ENCODE measurements at places on chromosomes 7 and 10.
A peak's percentile ranks its signal among the peaks of the same experiment; 100 is the strongest.

DNA sequence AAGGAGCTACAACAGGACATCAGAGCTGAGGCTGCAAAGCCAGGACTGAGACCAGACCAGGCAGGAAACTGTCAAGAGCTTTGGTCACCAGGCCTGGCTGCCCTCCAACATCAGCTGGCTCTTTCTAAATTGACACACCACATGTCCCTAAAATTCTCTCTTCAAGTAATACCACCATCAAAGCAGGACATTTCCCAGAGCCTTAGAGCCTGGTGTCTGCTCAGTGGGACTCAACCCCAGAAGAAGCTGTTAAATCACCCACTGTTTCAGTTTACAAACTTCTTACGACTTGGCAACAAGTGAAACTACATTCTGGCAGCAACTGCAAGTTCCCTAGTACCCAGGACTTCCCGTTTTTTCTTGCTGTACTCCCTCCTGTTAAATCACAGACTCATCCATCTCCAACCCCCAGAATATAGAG is 3.8 kb upstream of the IL6 start:
- no peak for DNase-seq

DNA sequence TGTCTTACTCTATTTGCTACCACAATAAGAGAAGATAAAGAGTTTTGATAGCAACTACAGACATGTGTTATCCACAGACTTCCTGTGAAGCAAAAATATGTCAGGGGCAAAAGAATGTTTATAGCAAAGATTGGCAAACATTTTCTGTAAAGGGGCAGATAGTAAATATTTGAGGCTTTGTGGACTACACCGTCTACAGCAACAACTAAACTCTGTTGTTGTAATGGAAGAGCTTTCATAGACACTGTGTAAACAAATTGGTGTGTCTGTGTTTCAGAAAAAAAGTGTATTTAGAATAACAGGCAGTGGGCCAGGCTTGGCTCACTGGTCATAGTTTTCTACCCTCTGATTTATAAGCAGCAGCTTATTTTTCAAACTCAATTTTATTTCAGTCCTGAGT is 521.4 kb downstream of the ANKRD7 start:
- DNase-seq = no peak

DNA sequence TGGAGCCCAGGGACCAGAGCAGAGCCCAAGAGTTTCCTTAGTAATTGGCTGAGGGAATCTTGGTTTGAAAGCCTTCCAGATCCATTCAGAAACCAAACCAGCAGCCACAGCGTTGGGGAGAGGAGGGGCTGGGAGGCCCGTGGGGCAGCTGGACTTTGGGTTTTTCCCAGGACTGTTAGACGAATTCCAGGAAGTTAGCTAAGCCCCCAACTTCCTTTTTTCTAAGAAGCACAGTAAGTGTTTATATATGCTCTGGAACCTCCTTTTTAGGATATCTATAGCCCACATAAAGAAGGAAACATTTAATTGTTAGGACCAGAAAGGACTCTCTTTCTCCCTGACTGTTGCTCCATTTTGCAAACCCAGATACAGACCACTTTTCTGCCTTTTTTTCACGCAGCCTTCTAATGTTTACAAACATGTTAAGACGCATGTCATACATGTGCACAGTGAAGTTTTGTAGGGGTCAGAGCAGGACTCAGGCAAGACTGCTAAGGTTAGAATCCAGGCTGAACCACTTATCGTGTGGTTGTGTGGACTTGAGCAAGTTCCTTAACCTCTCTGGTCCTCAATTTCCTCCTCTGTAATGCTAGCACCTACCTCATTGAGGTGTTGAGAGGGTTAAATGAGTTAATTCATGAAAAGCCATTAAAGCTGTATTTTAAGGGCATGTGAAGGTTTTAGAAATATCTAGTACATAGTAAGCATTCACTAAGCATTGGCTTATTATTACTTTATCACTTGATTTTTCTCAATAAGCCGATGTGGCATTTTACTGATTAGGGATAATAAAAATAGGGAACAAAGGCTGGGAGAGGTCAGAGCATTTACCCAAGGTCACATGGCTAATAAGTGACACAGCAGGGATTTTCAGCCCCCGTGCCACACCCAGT is 42.4 kb downstream of the TBATA start:
- no peak for DNase-seq

DNA sequence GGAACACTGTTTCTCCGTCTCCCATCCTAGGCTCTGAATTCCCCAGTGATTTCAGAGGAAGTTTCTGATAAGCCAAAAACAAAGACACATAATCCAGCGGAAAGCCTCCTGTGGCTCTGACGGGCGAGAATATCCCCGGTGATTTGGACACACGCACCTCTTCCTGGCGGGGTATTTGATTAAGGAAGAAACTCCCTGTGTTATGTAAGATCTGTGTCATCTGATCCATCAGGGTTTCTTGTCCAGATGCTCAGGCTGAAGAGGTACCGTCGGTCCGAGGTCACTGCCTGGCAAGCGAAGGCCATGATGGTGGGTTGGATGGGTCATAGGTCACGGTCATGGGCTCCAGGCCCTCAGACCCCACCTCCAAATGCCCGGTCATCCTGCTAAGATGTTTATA is 39.6 kb upstream of the DNAJB6 start:
- DNase-seq = no peak

DNA sequence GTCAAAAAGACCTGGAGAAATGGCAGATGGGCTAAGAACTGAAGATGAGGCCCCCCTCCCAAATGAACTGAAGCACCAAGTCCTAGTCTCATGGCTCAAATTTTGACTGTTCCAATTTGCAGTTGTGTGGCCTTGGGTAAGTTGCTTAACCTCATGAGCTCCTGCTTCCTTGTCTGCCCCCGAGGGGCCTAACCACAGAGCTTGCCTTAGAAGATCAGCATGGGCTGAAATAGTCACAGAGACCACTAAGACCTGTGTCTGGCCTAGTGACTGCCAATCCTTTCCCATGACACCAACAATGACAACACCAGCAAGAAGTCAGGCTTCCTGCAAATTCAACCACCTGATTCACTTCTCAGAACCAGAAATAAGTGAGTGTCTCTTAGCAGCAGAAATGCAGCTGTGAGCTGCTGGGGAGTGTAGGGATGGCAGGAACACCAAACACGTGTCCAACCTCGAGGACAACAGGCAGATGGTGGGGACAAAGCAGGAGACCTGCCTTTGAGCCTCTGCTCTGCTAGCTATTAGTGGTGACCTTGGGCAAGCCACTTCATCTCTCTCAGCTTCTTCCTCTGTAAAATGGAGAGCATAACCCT is 23.7 kb downstream of the CRHR2 start:
- no peak for DNase-seq

GRCh38 chr10:104872691-104873090 is 231.6 kb downstream of the SORCS3 start:
- DNase-seq = no peak

GRCh38 chr7:85659364-85659763 is 472.5 kb upstream of the SEMA3D start:
- no peak for DNase-seq

DNA sequence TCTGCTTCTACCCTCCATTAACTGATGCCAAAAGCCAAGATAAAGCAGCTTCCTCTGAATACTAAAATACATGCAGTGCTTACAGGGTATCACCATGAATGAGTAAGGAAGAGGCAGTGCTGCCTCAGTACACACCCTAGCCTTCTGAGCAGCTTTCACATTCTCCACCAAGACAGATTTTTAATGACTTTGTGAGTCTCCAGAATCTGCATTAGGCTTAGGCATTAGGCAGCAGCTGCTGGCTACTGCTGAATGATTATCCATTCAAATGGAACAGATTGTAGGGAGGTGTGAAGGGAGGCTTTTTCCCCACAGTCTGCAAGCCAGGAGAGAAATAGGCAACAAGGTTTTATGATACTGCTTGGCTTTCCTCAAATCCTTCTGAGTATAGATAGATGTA is 1226.7 kb upstream of the LRRN3 start:
- DNase-seq = no peak

DNA sequence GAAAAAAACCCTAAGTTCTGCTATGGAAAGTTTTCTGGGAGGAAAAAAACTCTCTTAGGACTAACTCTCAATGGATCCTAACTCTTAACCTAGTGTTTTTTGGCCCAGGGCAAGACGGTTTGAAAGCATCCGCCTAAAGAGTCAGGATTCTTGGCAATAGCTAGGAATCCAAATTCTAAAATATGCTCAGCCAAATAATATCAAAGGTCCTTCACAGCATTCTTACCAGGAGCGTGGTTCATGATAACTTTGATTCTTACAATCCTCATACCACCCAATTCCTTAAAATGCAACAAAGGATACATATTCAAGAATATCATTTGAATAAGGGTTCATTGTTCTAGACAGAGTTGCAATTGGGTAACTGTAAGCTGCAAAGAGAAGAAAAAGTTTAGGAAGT is 21.3 kb downstream of the CPA1 start:
- DNase-seq = no peak

GRCh38 chr7:107995184-107996071 is 7.5 kb downstream of the LAMB1 start:
- DNase-seq = no peak

GRCh38 chr10:78520737-78521430 is 487.2 kb downstream of the RPS24 start:
- no peak for DNase-seq

GRCh38 chr10:103082683-103083082 is 110.4 kb downstream of the NT5C2 start:
- DNase-seq = no peak

GRCh38 chr7:137981668-137982067 is 20.2 kb downstream of the CREB3L2 start:
- DNase-seq = no peak

- no peak for DNase-seq
These were observed 1.4 kb downstream of the BAIAP2L1 start for GRCh38 chr7:98399462-98399861.

DNA sequence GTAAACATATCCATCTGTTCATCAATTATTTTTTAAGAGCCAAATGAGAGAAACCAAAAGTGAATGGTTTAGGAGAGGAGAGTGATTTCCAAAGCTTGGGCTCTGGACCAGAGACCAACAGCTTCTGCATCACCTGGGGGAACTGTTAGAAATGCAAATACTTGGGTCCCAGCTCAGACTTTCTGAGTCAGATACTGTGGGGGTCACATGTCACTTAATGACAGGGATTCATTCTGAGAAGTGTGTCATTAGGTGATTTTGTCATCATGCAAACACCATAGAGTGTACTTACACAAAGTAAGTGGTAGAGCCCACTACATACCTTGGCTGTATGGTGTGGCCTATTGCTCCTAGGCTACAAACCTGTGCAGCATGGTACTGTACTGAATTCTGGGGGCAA is 128.5 kb upstream of the PRR15 start:
- no peak for DNase-seq

DNA sequence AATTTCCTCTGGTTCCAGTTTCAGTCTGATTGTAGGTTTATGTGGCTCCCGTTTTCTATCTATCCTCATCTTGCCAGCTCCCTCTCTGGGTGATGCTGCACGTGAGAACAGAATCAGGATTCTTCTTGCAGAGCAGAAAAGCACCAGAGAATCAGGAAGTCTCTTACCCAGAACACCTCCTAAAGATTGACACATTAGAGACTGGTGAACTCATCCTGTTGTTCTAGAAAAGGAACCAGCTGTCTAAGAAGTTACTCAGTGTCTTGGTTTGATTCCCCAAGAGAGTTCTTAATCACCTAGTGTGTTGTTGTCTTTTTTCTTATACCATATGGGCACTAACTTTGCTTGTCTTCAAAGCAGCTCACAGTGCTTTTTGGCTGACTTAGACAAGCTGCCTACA is 152.4 kb downstream of the DGKI start:
- no peak for DNase-seq

DNA sequence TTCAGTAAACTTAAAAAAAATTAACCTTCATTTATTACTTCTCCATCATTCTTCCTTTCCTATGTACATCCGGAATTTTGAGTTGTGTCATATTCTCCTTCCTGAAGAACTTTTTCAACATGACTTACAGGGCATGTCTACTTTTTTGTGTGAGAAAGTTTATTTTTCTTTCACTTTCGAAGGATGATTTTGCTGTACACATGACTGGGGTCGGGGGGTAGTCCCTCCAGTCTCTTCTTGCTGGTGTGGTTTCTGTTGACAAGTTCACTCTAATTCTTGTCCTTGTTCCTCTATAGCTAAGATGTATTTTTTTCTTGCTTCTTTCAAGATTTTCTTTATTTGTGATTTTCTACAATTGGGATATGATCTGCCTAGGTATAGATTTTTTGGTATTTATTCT is 55.8 kb downstream of the INPP5A start:
- DNase-seq = no peak

DNA sequence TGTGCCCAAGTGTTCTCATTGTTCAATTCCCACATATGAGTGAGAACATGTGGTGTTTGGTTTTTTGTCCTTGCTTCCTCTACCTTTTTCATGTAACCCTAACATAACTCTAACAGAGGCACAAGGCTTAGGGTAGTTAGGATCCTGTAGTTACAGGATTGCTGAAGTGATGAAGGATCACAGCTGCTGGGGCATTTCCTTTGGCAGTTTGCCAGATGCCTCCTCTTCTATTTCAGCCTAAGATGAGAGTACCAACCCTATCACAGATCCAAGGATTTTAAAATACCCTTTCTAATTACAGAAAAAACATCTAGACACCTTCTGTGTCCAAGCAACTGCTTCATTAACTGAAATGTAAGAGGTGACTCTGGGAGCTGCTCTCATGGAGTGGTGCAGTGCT is 141.7 kb upstream of the COL1A2 start:
- DNase-seq = no peak

GRCh38 chr7:14836571-14837189 is 65.9 kb downstream of the DGKB start:
- no peak for DNase-seq

- no peak for DNase-seq
These were observed 24.7 kb downstream of the STAM start for GRCh38 chr10:17668435-17669184.

DNA sequence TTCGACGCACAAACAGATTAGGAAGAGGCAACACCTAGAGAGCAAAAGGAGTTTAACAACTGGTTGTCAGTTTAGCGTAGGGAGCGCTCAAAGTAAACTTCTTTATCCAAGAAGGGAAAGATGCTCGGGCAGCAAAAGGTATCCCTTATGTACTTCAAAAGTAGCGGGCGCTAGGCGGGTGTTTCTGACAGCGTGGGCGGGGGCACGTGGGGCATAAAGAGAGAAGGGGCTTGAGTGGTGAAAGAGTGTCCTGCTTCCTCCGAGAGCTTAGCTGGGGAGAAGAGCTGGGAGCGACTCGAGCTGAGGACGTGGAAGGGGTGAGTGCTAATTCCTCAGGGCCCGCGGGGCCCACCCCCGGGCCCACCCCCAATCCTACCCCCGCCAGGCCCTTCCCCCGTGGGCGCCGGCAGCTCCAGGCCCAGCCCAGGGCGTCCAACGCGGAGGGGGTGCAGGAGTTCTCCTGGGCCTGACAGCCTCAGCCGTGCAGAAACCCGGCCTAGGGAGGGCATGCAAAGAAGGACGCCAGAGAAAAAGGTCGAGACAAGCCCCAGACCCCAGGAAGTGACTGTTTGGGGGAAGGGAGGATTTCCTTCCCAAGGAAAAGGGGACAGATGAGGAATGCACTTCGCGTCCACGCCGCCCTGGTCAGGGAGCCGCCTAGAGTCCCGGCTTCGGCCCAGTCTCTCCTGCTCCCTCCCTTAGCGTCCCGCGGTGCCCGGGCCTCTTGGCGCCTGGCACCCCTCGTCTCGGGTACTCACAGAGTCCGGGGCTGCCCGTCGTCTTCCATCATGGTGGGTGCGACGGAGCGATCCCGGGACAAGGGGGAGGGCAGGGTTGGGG is 868 bp downstream of the TIAL1 start:
- peak; percentile 63 for DNase-seq

- DNase-seq = no peak
These were observed 20.8 kb downstream of the GHRHR start for GRCh38 chr7:30984359-30985107.

- DNase-seq = no peak
These were observed 35.4 kb downstream of the MALSU1 start for GRCh38 chr7:23334482-23335056.

Data from stimulated activated CD4-positive, alpha-beta T cell treated with anti-CD3 and anti-CD28 coated beads, Interleukin-1b, Interleukin-23, amount 100 ng/mL, for 4 hours (primary cell).